ENCODE measurements at places on chromosomes 1 and 21.

DNA sequence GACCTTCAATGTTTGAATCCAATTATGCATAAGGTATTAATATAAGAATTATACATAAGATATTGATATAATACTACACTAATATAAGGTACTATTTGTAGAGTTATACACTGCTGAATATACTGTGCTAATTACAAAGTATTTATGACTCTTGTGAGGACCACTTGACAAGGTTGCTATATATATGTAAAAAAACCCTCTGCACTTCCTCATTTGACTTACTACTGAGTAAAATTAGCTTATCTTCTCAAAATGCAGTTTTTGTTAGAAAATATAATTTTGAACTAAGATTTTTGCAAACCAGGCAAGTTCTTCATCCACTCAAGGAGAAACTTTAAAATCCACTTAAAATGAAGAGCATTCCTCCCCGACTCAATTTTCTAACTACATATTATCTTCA lies 8.5 kb downstream of the SIKE1 start:
- DNase-seq, result no peak

DNA sequence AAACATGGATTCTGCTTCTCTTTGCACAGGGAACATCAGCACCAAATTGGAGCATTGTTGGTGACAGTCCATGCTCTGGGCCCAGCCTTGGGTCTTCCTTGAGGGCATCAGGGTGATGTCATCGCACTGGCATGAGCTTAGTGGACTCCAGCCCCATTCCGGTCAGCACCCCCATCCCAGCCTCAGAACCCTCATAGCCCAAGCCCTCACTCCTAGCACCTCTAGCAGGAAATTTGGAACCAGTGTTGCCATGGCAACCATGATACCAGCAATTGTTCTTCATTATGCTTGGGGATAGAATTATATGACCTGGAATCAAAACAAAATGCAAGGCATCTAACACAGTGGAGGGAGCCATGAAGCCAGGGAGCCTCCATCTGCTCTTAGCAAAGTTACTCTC lies 83.1 kb downstream of the VWA5B1 start:
- DNase-seq, result no peak

DNA sequence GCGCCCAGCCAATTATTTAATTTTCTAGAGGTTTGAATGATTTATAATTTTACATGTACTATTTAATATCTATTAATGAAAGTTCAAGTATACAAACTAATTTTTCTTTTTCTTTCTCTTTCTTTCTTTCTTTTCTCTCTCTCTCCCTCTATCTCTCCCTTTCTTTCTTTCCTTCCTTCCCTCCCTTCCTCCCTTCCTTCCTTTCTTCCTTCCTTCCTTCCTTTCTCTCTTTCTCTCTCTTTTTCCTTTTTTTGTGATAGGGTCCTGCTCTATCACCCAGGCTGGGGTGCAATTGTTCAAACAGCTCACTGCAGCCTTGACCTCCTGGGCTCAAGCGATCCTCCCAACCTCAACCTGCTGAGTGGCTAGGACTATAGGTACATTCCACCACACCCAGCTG lies 16.1 kb upstream of the KIF14 start:
- no peak for DNase-seq

- no peak for DNase-seq
Measured at GRCh38 chr1:169217636-169218035, 111.1 kb downstream of the ATP1B1 start.

DNA sequence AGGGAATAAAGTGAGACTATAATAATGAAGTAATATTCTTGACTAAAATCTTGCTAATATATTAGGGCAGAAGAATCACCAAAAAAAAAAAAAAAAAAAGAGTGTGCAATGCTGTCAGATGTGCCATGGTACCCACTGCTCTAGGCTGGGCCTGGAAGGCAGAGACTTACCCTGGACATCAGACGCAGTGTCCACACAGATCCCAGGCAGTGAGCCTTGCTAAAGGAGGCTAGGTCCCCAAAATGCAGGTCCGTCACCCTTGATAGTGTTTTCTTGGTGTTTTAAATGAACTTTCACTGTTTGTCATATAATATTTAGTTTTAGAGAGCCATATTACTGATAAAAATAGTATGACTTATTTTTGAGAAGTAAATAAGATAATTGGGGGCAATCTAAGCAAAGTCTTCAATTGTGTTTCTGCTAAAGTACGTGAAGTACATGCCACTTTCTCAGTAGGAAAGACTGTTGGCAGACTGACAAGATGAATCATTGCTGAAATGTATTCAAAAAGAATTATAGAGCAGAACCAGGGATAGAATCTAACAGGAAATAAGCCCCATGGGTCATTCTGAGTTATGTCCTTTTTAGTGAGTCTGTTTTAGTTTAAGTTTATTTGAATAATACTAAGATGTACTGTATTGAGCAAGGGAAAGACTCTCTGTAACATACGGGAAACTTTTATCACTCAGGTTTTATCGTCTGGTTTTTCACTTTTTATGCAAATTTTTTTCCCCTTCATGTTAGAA lies 74.6 kb upstream of the PDC start:
- no peak for DNase-seq

- no peak for DNase-seq
Measured at GRCh38 chr1:38815903-38816627, 43.5 kb downstream of the RRAGC start.

DNA sequence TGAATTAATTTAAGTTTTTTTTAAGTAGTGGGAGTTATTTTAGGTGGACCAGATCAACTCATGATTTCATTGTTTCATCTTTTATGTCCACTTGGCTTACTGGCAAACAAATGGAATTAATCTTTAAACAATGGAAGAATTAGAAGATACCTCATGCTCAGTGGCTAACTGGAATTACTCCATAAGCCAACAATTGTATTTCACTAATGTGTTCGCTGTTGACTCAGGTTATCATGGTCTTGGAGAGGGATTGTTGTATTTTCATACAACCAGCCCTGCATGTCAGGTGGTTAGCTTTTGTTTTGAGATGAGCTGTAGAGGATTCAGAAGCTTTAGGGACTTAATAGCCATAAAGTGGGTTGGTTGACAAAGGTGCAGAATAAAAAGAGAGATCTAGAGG lies 57.2 kb upstream of the HMCN1 start:
- no peak for DNase-seq

DNA sequence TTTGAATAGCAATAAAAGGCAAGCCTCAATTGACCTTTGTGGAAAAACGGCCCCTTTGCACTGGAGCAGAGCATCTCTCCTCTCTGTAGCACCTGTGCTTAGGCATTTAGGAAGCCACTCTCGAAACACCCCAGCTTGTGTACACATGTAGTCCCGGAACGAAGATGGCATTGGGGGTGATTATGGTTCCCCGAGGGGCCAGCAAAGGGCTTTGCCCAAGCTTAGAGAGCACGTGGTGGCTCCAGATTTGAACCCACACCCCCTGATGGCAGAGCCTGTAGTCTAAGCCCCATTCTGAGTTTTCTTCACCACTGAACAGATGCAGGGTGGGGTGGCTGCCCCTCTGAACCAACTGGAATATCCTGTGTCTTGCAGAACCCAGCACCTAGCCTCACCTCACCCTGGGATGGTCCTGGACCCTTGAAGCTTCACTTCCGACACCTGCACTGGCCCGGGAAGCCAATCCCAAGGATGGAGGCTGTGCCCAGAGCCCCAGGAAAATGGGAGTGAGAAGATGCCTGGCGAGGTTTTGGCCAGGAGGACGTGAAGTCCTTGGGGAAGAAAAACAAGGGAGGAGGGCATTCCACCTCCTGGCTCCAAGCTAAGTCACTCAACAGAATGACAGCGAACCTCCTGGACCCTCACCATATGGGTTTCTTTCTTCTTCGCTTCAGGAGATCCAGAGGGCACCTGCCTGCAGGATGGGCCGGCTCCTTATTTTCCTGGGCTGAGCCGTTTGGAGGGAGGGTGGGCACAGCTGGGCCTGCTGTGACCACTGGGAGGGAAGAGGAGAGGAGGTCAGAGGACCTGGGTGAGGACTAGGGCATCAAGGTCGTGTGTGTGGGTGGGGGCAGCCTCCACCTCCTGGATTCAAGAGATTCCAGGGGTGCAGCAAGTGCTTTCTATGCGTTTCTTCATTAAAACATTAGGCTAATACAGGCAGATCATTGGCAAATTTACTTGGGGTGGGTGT lies 37.7 kb downstream of the IGFN1 start:
- no peak for DNase-seq

- DNase-seq, result no peak
Measured at GRCh38 chr21:15645830-15646229, 84.0 kb upstream of the USP25 start.

DNA sequence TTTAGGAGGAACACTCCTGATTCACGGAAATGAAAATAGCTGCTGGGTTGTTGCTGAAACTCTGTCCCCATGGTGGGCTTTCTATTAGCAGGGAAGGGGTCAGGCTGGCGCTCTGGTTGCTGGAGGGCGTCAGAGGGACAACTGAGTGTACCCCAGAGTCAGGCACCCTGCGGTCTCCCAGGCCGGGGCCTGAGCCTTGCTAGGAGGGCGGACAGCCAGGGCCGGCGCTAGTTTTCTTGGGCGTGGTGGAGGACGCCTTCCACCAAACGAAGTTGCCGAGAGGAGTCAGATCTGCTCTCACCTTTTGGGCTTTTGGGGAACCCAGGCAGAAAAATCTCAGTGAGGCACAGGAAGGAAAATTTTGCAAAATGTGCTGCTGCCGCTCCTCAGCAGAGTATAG lies 54.8 kb downstream of the NGF start:
- no peak for DNase-seq

Data from effector memory CD4-positive, alpha-beta T cell (primary cell).